ENCODE measurements at places on chromosomes 12 and 14.

DNA sequence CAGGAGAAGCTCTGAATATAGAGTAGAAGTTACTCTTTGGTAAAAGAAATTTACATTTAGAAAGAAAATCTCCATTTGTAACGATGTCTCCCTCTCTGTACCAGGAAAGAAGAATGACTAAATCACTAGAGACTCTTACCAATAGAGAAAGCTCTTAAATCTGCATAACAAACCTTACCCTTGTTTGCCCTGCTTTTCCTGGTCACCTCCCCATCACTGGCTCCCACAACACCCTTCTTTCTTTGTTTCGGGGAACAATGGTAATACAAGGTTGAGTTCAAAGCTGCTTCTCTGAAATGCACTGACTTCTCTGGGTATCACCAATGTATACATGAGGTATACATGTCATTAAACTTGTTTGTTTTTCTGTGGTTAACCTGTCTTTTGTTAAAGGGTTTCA, 351.1 kb upstream of the FLRT2 start:
- no peak for DNase-seq

DNA sequence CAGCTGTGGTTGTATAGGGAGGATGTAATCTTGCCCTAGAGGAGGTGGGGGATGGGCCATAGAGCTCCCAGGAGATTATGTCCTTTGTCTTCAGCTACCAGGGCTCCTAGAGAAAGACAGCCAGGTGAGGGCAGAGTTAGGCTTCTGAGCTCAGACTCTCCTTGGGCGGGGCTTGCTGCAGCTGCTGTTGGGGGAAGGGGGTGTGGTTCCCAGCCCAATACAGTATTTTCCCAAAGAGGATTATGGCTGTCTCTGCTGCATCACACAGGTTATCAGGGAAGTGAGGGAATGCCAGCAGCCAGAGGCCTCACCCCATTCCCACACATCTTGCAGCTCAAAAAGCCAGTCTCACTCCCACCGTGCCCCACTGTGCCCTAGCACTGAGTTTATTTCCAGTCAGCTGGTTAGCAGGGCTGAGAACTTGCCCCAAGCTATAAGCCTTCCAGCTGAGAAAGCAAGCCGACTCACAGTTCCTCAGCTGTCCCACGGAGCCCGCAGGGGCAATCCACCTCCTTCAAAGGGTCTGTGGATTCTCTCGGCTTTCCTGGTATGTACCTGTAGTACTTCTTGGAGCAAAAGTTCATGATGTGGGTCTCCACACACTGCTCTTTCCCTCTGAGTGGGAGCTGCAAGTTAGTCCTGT, 217.3 kb upstream of the CPNE8 start:
- DNase-seq: no peak

- DNase-seq: no peak
Measured at GRCh38 chr12:69141074-69141473, 98.3 kb upstream of the CPSF6 start.

- DNase-seq: no peak
Measured at GRCh38 chr12:57491393-57492280, 3.8 kb downstream of the MARS1 start.

DNA sequence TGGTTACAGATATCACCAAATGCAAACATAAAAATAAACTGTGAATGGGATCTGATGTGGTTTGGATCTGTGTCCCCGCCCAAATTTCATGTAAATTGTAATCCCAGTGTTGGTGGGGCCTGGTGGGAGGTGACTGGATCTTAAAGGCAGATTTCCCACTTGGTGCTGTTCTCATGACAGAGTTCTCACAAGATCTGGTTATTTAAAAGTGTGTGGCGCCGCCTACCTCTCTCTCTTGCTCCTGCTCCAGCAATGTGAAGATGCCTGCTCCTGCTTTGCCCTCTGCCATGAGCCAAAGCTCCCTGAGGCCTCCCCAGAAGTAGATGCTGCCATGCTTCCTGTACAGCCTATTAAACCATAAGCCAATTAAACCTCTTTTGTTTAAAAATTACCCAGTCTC, 47.8 kb downstream of the SLC25A21 start:
- DNase-seq: no peak

Data from activated naive CD4-positive, alpha-beta T cell treated with anti-CD3 and anti-CD28 coated beads, Interleukin-2, amount 50 U/mL, for 72 hours (primary cell).